ENCODE measurements at places on chromosomes 1 and 21.
A peak's percentile ranks its signal among the peaks of the same experiment; 100 is the strongest.

- DNase-seq, result no peak
These were observed 128.6 kb downstream of the LHX4 start for GRCh38 chr1:180358649-180359048.

- no peak for DNase-seq
These were observed 12.5 kb downstream of the MX1 start for GRCh38 chr21:41438425-41439113.

- DNase-seq, result peak; percentile 71
These were observed 12.6 kb downstream of the METTL13 start for GRCh38 chr1:171794085-171794484.

DNA sequence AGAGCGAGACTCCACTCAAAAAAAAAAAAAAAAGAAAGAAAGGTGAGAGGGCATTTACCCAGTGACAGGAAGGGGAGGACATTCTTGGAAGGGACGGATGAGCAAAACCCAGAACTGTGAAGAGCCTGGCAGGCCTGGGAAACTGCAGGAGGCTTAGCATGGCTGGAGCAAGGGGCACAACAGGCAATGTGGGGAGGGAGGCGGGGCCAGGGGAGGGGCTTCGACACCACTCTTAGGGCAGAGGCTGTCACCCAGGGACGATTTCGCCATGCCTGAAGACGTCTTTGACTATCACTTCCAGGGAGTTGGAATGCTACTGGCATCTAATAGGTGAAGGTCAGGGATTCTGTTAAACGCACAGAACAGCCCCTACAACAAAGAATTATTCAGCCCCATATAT, 184.0 kb downstream of the HUNK start:
- no peak for DNase-seq

GRCh38 chr1:192552760-192553191, 22.8 kb upstream of the RGS1 start:
- DNase-seq, result no peak
